ENCODE measurements at places on chromosomes 11 and 22.

DNA sequence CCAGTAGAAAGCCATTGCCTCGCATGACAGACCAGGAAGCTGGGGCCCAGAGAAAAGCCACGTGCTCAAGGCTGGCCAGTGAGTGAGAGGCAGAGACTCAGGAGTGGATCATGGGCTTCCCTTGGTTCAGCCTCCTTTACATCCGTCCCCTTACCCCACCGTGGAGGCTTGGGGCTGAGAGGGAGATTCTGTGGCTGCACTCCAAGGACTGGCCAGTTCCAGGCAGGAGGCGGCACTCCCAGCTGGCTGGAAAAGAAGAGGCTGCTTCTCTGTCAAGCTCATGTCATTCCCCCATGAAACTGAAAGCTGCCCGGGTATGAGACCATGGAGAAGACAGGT lies 6.6 kb upstream of the ASCL2 start:
- no peak for DNase-seq

DNA sequence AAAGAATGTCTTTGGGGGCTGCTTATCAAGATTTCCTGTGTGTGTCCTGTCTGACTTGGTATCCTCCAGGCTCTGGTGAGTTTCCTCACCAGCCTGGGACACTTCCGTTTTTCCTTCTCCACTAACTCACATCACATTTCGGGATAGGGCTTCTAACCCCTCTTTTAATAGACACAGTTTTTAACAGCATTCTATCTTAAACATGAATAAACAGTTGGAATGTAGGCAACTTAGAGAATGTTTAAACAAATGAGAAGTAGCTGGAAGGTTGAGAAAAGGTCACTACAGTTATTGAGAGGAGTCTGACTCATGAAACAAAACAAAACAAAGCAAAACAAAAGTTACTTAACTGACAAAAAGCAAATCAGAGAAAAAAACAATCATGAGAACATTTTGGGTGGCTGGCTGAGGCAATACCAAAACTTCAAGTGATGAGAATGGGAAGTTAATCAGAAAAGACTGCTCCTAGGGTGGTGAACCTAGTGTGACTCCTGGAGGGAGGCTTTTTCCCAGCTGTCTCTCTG lies 64.7 kb upstream of the CTSC start:
- DNase-seq: no peak

GRCh38 chr11:131334601-131335000 lies 35.8 kb upstream of the NTM start:
- no peak for DNase-seq

DNA sequence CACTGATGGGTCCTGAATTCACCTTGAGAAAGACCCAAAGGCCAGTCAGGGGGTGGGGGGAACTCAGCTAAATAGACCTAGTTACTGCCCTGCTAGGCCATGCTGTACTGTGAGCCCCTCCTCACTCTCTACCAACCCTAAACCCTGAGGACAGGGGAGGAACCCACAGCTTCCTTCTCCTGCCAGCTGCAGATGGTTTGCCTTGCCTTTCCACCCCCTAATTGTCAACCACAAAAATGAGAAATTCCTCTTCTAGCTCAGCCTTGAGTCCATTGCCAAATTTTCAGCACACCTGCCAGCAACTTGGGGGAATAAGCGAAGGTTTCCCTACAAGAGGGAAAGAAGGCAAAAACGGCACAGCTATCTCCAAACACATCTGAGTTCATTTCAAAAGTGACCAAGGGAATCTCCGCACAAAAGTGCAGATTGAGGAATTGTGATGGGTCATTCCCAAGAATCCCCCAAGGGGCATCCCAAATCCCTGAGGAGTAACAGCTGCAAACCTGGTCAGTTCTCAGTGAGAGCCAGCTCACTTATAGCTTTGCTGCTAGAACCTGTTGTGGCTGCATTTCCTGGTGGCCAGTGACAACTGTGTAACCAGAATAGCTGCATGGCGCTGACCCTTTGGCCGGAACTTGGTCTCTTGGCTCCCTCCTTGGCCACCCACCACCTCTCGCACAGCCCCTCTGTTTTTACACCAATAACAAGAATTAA lies 2.4 kb upstream of the TTC36 start:
- DNase-seq: no peak

- DNase-seq: peak; percentile 38
Measured at GRCh38 chr11:120108154-120108784, 29.6 kb downstream of the TRIM29 start.

DNA sequence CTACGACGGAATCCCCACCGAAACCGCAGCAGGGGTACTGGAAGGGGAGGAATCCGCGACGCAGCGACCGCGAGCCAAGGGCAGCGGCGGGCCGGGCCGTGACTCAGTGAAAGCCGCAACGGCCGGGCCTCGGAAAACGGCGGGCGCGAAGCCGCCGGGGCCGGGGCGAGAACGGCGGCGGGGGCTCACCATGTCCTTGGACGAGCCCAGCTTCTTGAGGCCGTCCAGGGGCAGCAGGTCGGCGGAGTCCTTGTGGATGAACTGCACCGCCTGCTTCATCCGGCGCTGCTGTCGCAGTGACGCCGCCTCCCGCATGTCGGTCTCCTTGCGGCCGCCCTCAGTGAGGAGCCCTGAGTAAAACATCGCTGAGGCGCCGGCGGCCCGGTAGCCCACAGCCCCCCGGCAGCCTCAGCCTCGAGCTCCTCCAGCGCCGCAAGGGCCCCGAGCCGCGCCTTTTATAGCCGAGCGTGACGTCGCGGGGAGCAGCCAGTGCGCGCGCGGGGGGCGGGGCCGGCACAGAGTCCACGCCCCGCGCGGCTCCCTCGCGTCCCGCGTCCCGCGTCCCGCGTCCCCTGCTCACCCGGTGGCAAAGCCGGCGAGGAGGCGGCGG lies at the start of gene NRIP3:
Gene NRIP3, minus strand, starts transcription at position 429 of the 610 bp plus-strand sequence. Its CDS starts 66 bp downstream, at position 363.
- DNase-seq: peak; percentile 56

- DNase-seq: peak; percentile 84
Measured at GRCh38 chr11:65421794-65422632, 585 bp upstream of the NEAT1 start.

GRCh38 chr11:86115542-86116385 lies 46.9 kb upstream of the PICALM start:
- DNase-seq: no peak

GRCh38 chr11:45041596-45041995 lies 90.9 kb upstream of the TP53I11 start:
- DNase-seq: no peak

GRCh38 chr11:36361472-36361871 lies 65.4 kb downstream of the PRR5L start:
- DNase-seq: no peak

- no peak for DNase-seq
Measured at GRCh38 chr11:13053255-13053917, 44.3 kb downstream of the RASSF10 start.

DNA sequence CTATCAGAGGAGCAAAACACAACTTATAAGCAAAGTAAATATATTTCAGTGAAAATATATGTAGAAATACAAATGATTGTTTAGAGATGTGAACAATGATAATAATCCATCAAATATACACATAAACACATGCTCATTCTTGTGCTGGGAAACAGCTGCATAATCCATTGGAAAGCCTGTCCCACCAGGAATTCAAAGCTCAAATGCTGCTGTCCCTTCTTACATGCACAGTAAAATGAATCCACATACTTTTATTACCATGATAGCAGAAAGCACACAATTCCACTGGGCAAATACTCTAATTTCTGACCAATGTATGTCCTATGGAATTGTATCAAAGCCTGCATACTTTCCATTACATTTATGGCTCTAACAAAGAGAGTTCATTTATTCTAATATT lies 44.5 kb downstream of the SOX6 start:
- no peak for DNase-seq

DNA sequence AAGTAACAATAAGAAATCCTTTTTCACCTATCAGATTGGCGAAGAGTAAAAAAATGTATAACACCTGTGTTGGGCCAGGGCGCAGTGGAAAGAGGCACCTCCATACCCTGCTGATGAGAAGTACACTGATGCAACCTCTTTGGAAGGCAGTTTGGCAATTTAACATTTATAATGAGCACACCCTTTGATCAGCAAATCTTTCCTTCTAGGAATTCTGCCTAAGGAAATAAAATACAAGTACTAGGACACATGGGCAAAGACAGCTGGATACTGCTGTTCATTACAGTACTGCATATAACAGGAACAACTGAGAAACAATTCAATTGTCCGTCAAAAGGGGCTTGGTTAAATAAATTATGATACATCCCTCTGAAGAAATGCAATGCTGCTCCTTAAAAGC lies 110.1 kb downstream of the RPL27A start:
- no peak for DNase-seq

- DNase-seq: no peak
Measured at GRCh38 chr11:6233984-6234386, 451 bp downstream of the FHIP1B start.

DNA sequence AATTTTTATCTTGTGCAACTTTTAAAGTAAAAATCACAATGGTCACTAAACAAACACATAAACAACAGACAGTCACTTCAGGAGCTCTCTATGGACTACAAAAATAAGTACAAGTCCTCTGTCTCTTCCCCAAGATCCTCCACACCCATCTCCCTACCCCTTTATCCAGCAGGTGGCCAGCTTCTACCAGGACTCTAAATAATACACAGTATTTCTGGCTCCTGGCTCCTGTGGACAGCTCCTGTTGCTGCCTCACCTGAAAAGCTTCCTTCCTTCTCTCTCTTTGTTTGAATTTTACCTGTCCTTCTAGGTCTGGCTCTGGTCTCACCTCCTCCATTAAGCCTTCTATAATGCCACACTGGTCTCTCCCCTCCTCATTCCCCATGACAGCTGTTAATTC lies 86.1 kb downstream of the CLPB start:
- DNase-seq: no peak

DNA sequence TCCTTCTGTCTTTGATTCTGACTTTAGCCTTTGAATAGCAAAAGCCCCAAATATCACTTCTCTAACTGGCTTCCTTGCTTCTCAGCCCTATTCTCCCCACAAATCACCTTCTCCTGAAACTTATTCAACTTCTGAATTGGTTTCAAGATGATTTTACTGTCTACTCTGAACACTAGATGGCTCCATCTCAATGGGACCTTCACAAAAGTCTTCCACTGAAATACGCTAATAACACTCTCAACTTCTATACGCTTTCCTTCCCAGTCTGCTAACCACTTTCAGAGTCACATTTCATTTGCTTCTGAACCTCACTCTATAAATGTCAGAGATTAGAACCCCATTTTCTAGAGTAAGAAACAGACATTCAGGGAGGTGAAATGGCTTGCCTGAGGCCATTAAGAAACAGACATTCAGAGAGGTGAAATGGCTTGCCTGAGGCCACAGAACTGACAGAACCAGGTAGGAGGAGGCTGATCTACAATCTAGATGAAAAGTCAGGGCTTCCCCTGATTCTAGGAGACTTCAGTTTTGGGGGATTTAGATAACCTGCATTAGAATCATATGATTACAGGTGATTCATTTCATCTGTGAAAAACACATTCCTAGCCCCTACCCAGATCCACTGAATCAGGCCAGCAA lies 20.6 kb downstream of the MORC2 start:
- DNase-seq: no peak

DNA sequence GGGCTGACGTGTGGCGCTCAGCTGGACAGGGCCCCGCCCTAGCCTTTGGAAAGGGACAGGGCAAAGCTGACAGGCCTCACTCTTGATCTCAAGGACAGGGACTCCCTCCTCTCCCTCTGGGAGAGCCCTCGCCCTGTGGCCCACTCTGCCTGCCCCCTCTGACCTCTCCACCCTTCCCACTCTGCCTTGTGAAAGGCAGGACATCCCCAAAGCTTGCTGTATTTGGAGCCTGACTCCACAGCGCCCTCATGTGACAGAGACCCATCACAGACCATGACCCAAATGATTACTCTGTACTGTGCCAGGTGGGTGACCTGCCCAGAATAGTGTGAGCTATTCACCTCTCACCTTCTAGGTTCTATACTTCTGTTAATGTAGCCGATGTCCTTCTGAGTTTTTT lies 18.8 kb downstream of the P2RY2 start:
- no peak for DNase-seq

GRCh38 chr22:29707010-29707409 lies 12.8 kb upstream of the CABP7 start:
- DNase-seq: no peak

DNA sequence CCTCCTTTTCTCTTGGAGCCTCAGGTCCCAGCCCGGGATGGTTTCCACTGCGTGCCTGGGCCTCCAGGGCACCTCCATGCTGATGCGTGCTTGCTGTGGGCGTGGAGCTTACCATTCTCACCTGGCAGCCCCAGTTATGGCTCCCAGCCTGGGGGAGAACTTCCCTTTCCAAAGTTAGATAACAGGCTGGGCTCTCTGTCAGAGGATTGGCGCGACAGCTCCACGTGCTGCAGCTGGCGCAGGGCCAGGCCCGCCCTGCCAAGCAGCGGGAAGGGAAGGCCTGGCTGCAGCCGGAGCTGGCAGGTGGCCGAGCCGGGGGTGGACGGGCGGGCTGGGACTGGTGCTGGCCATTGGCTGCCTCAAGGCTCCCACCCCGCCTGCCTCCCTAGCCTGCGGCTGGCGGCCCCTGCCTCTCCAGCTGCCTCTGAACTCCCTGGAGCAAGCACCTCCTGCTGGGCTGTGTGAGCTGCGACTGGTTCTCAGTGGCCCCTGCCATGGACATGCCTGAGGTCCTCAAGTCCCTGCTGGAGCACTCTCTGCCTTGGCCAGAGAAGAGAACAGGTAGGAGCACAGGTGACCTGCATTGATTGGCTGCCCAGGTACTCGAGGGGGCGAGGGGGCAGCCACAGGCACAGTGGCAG lies 14.6 kb upstream of the TEF start:
- no peak for DNase-seq

- DNase-seq: no peak
Measured at GRCh38 chr22:48258811-48259210, 1496.4 kb downstream of the TBC1D22A start.

GRCh38 chr11:72058416-72059034 lies 21.8 kb downstream of the NUMA1 start:
- no peak for DNase-seq

- no peak for DNase-seq
Measured at GRCh38 chr11:27041141-27041899, 705 bp downstream of the BBOX1 start.

DNA sequence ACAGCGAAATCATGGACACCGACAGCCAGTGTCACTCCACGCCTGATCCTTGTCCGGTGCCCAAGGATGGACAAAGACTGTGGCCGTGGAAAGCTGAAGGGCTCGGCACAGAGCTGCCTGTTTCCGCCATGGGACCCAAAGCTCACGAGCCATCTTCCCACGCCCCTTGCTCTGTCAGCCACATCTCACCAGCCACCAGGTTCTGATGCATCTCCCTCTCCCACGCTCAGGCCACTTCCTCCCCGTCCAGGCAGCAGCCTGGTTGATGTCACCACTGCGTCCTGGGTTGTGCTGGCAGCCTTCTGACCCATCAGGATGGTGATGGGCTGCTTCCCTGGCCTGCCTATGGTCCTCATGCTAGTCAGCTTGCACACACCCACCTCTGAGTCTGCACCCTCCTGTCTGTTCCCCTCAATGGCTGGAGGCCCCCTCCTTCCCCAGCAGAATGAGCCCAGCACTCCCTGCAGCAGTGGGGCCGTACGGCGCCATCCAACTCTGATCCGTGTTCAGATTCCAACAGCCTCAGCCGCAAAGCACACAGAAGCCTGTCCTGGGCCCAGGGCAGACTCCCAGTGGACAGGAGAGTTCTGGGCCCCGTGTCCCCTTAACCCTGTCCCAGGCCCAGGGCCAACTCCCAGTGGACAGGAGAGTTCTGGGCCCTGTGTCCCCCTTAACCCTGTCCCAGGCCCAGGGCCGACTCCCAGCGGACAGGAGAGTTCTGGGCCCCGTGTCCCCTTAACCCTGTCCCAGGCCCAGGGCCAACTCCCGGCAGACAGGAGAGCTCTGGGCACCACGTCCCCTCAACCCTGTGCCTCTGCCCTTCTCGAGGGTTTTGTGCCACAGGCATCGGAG lies 259.5 kb downstream of the BRD1 start:
- DNase-seq: no peak
